ENCODE measurements at places on chromosomes 12 and 14.
A peak's percentile ranks its signal among the peaks of the same experiment; 100 is the strongest.

DNA sequence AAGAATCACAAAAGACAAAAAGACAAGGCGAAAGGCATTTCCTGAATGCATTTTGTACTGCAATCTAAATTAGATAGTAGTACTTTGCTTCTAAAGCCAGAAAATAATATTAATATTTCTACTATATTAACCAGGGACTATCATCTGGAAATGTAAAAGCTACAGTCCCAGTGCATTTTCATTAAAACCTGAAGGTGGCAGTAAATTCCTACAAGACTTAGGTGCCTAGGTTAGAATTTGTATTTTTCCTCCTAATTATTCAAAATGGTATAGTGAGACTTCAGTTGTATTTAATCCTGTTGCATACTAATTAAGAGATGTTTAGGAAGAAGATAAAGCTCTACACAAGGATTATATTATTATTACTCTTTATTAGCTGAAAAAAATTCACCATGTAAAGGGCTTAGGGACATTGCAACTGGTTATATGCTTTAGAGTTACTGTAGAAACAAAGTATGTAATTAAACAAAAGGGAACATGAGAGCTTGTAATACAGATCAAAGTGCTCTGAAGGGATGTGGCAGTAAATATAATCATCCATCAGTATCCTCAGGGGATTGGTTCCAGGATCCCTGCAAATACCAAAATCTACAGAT, 53.6 kb downstream of the BRMS1L start:
- peak; percentile 22 for DNase-seq

- no peak for DNase-seq
These were observed 3.9 kb downstream of the BCL2L2 start for GRCh38 chr14:23310546-23310945.

DNA sequence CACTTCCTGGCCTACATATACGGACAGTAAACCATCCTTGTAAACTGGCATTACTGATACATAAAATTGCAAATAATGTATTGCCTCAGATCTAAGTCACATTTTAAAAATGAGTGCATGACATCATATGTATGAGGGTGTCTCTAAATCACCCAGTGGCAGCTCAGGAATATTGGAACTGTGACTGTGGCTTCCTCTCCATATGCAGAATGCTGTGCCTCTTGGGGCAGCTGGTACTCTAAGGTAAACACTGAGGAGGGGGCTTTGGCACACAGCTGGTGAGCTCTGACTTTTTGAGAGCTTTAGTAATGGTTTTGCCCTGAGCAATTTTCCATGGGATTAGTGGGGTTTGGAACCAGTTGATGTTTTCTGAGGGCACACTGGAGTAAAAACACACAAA, 263.7 kb downstream of the BMP4 start:
- no peak for DNase-seq

DNA sequence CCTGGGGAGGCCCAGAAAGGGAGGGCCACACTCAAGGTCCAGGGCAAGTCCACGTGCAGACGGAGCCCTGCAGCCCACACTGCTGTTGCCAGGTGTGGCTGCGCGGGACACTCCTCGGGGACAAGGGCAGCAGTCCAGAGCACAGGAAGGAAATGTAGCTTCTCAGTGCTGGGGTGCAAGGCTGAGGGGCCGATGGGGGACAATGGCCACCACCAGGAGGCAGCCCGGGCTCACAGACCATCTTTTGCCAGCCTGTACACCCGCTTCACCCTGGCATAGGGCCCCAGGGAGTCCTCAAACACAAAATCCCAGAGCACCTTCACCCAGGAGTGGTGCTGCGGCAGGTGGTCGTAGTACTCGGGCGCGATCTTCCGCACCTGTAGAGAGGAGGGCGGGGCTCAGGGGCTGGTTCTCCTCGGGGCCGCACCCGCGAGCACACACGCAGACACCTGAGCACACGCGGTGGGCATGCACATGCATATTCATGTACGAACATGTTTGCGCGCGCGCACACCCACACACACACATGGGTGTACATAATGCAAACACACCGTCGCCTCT, 12.8 kb downstream of the DEGS2 start:
- no peak for DNase-seq

- DNase-seq, result no peak
These were observed 68.5 kb downstream of the RNF34 start for GRCh38 chr12:121468499-121468801.

GRCh38 chr12:40101747-40102146, 4.1 kb downstream of the SLC2A13 start:
- no peak for DNase-seq

- DNase-seq, result no peak
These were observed 74.7 kb downstream of the LLPH start for GRCh38 chr12:66055837-66056319.
